COLO829 (cell line): ENCODE measurements at places on chromosomes 2 and 18.

- DNase-seq: peak; percentile 98
Observed at GRCh38 chr2:102050854-102051391, 59.2 kb downstream of the IL1R2 start.

- DNase-seq: no peak
Observed at GRCh38 chr18:26059357-26059756, 31.1 kb downstream of the SS18 start.

GRCh38 chr2:75241696-75242095 lies 42.4 kb upstream of the TACR1 start:
- no peak for DNase-seq

- no peak for DNase-seq
Observed at GRCh38 chr2:71528131-71528591, 74.8 kb downstream of the DYSF start.

- no peak for DNase-seq
Observed at GRCh38 chr2:38700881-38701458, 35.1 kb downstream of the GALM start.

- no peak for DNase-seq
Observed at GRCh38 chr2:216583147-216583546, 50.1 kb upstream of the IGFBP2 start.

DNA sequence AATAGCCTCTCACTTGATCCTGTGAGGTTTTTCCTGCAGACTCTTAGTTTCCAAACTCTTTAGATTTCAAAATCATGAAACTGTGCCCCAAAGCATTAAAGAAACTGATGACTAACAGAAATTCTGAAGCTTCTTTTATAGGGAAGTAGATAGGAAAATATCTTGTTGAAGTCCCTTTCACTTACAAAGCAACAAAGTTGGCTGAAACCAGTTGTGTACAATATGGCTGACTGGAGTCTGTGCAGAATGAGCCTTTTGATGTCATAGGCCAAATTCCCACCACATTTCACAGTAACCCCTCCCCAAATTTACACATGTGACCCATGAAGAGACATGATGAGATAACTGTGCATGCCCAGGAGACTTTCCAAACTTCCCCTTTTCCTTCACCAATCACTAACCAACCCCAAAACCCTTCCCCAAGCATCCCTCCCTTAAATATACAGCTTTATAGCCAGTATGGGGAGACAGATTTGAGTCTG lies 61.7 kb upstream of the NCK2 start:
- DNase-seq: no peak

- DNase-seq: no peak
Observed at GRCh38 chr2:207040696-207041095, 101.4 kb downstream of the CPO start.

GRCh38 chr2:19207452-19207851 lies 151.0 kb downstream of the OSR1 start:
- DNase-seq: no peak

- peak; percentile 92 for DNase-seq
Observed at GRCh38 chr2:222690564-222691200, 19.2 kb downstream of the MOGAT1 start.

DNA sequence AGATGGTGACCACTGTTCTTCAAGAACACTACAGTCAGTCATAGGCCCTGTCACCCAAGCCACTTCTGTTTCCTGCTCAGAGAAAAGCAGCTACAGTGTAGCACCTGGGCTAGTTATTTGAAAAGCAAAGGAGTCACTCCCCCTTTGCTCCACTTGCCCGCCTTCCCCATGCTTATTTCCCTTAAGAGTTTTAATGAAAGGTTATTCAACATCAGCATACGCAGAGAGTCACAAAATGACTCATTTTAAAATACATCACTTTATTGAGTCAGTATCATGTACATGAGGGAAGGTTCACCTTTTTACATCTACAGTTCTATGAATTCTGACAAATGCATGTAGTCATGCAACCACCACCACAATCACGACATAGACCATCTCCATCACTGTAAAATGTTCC lies 71.3 kb downstream of the TNFRSF11A start:
- no peak for DNase-seq

GRCh38 chr2:234436482-234436837 lies 60.4 kb downstream of the ARL4C start:
- no peak for DNase-seq

DNA sequence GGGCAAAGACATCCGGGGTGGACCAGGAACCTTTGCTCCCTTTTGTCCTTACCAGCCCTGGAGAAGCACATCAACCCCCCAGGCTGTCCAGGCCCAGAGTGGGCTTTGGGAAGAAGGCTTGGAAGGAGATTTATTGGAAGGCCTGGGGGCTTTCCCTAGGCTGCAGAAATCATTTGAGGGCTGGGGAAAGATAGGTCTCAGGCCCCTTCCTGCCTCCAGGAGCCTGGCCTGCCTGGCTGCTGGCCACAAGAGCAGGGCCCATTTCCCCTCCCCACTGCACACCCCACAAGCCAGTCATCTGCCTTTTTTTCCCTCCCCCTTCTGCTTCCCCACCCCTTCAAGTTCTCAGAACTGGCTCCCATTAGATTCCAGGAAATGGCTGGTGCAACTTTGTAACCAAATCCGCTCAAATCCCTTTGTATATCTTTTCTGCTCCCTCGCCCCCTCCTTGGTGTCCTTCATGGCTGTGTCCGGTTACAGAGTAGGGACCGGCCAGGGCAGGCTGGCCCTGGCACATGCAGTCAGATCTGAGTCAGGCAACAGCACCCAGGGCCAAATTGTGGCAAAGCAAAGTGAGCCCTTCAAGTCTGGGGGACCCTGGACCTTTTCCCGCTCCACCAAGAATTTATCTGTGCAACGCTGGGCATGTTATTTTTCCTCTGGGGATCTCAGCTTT lies 20.8 kb upstream of the TNP1 start:
- DNase-seq: no peak

GRCh38 chr2:237059155-237059875 lies 26.4 kb upstream of the COPS8 start:
- DNase-seq: no peak

DNA sequence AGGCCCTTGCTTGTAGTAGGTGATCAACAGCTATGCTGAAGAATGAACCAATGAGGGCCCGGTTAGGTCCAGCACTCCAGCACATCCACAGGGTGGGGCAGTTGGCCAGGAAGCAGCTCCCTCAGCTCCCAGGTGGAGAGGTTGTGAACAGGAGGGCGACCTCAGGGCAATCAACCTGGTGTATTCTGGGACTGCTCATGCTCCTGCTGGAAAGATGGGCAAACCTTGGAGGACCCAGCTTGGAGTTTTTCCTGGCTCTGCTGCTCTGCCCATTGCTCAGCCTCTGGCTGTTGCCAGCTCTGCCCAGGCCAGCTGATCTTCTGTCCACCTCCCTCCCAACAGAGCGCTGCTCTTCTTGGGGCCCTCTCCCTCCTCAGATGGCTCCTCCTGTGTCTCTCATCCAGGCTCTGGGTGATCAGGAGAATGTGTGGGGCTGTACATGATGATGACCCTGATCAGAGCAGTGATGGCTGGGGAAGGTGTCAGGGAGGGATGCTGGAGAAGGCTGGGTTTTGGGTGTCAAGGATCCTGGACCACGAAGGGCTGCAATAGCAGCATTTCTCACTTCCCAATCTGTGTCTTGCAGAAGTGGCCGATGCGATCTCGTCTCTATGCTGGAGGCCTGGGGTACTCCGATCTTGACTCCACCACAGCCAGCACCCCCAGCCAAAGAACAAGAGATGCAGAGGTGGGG lies 3.4 kb downstream of the TCF23 start:
- DNase-seq: no peak

- no peak for DNase-seq
Observed at GRCh38 chr2:43676322-43677050, at the start of gene C1GALT1C1L. TSS of gene C1GALT1C1L (minus strand) at chr2:43676429. CDS start at chr2:43676322, 107 bp downstream.

DNA sequence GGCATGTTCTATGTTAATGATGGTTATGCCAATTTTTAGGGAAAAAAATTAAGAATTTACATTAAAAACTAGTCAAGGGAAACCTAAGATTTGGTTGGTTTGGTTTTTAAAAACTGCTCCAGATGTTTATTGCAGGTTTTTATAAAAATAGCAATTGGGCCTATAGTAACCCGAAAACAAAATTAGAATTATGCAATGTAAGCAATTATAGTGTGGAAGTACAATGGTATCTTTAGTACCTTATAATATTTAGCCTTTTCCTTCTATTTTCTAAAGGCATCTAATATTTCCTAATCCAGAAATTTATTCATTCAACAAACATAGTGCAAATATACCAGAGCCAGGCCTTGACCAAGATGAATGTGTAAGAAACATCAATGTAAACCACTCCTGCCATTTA lies 27.3 kb downstream of the CACNB4 start:
- no peak for DNase-seq

- DNase-seq: no peak
Observed at GRCh38 chr2:64763126-64763525, 109.4 kb upstream of the SERTAD2 start.

- no peak for DNase-seq
Observed at GRCh38 chr2:8427211-8427610, 254.6 kb upstream of the ID2 start.
